HCT116 (cell line): ENCODE measurements at places on chromosomes 7 and 10. TPM values are rescaled to one million over a fixed set of nuclear protein-coding genes. Genes with fewer than 3 reads are reported as not detected.
A peak's percentile ranks its signal among the peaks of the same experiment; 100 is the strongest.

- peak overlapping the region; percentile 87 for H3K27ac ChIP-seq
- peak overlapping the region; percentile 75 for H3K4me3 ChIP-seq
- peak; percentile 58 for DNase-seq
- no peaks in the 10 kb centered on the region for H3K27me3 ChIP-seq
- peaks cover 19% of the 10 kb centered on the region; the same call in 1 of the 2 replicates for H3K36me3 ChIP-seq
Measured at GRCh38 chr10:43203448-43204041, 63.3 kb downstream of the RASGEF1A start.

DNA sequence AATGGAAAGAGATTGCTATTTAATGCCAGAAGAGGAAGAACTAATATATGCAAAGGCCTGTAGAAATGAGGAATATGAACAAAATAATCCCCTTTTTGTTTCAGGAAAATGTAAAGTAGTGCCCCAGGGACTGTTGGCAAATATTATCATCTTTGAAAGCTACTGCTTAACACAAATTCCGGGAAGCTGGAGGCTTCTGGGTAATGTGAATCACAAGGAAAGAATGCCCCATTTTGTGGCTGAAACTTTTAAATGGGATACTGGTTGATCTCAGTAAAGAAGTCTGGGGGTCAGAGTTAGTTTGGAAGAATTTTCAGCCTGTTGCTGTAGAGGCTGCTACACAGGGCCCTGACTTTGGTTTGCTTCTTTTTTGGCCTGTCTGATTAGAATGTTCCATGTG is 141.0 kb downstream of the PTEN start:
- no peak overlapping the region for H3K27ac ChIP-seq
- H3K4me1 ChIP-seq: peaks cover 5% of the 10 kb centered on the region
- no peaks in the 10 kb centered on the region for H3K27me3 ChIP-seq
- no peak for DNase-seq
- H3K36me3 ChIP-seq: no peaks in the 10 kb centered on the region

HECW1 gene
- total RNA-seq: 5.6 TPM

ZNF239 gene
- 4.4 TPM for total RNA-seq

ABCA13 gene
- not detected for total RNA-seq
